NCI-H1048 (cell line): ENCODE measurements at places on chromosomes 5 and 9.
A peak's percentile ranks its signal among the peaks of the same experiment; 100 is the strongest.

DNA sequence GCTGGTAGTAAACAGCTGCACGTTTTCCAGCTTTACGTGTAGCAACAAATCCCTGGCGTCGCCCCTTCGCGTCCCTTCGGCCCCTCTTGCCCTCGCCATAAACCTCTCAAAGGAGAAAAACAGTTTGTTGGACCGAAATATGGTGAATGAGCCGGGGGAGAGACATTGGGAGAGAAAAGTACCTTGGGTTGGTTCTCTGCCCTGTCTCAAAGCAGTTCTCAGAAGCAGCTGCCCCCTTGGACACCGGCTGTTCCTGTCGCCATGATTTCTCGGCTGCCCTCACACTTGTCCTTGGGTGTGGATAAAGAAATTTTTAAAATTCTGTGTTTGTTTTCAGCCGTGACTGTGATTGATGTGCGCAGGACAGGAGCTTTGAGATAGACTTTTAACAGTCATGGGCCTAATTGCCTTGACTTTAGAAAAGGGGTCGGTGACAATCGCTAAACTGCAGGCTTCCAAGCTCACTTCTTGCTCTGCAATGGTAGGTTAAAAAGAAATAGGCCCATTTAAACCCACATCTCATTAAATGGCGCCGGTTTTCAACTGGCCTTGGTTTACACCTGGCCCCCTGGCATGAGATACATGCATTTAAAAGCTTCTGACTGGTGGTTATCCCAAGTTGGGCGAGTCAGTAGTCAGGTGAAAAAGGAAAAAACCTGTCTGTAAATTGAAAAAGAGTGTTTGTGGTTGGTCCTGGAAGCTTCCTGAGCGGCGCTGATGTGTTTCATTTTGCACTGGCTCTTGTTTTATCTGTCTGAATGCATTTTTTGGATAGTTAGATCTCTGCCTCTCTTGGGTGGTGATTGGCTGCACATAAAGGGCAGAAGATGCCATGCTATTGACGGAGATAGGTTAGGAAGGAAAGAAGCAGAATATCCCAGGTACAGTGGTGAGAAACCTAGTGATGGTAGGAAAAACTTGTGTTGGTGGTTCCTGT lies 983 bp downstream of the RCL1 start:
- no peak for DNase-seq

- DNase-seq, result no peak
Measured at GRCh38 chr5:140967226-140967893, 1.1 kb downstream of the PCDHAC2 start.

DNA sequence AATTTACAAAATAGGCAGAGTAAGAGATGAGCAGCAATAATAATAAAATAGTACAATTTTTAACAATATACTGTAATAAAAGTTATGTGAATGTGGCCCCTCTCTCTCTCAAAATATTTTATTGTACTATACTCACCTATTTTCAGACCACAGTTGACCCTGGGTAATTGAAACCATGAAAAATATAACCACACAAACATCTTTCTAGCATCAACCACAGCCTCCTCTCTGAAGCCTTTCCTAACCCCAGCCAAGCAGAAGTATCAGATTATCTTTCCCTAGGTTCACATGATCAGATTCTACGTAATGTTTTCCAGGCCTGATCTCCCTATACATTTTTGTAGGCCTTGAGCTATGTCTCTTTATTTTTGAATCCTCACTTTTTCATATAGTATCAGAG lies 35.2 kb downstream of the DNAH5 start:
- DNase-seq, result no peak

GRCh38 chr5:176944268-176944667 lies 45.1 kb upstream of the HK3 start:
- no peak for DNase-seq

DNA sequence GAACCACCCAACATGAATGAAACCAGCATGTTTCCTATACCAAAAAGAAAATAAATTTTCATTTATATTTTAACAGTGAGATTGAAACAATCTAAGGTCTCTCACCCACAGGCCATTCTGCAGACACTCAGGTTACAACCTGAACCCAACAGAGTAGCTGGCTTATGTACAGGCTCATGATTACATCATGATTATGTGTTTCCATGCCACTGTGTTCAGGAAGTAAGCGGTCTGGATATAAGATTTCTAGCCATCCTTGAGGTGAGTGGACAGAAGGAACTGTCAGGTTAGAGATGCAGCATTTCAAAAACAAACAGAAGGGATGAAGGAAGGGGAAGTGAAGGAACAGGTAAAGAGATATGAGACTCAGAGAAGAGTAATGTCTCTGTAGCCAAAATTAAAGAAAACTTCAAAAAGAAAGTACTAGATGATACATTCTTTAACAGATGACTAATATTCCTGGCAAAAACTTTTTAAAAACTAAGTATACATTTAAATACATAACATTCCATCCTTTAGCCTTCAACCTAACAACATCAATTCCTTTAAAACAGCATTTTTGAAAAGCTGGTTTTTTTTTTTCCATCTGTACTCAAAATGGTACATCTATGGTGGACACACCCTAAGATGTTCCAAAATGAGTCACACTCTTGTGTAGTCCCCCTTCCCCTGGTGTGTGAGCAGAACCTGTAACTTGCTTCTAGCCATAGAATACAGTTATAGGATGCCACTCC lies 119.8 kb downstream of the LPAR1 start:
- no peak for DNase-seq

DNA sequence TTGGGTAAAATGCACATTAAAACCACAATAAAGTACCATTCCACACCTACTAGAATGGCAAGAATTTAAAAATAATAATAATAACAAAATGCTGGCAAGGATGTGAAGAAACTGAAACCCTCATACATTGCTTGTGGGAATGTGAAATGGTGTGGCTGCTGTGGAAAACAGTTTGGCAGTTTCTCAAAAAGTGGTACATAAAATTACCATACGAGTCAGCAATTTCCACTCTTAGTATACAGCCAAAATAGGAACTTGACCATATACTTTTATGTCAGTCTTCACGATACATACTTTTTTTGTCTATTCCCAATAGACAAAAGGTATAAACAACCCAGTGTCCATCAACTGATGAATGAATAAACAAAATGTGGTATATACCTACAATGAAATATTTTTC lies 15.6 kb downstream of the FKBP15 start:
- DNase-seq, result no peak

DNA sequence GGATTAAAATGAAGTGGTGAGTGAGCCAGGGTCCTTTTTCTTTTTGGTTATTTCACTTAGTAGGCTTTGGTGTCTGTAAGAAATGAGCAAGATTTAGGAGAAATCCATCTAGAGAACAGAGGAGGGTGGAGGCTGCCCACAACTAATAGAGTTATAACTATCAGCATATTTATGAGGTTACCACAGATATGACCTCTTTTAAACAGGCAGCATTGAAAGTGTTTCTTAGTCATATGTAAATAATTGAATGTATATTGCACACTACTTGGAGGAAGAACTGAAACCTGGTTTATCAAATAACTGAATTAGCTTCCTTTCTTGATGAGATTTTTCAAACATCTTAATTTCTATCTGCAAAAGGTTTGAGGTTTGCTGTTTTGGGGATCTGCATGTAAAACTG lies 483.1 kb upstream of the PIK3R1 start:
- no peak for DNase-seq

- no peak for DNase-seq
Measured at GRCh38 chr5:440401-441201, 2.4 kb upstream of the EXOC3 start.

GRCh38 chr5:163712011-163712410 lies 206.6 kb downstream of the MAT2B start:
- no peak for DNase-seq

- DNase-seq, result no peak
Measured at GRCh38 chr9:9319007-9319406, 1293.8 kb downstream of the PTPRD start.

DNA sequence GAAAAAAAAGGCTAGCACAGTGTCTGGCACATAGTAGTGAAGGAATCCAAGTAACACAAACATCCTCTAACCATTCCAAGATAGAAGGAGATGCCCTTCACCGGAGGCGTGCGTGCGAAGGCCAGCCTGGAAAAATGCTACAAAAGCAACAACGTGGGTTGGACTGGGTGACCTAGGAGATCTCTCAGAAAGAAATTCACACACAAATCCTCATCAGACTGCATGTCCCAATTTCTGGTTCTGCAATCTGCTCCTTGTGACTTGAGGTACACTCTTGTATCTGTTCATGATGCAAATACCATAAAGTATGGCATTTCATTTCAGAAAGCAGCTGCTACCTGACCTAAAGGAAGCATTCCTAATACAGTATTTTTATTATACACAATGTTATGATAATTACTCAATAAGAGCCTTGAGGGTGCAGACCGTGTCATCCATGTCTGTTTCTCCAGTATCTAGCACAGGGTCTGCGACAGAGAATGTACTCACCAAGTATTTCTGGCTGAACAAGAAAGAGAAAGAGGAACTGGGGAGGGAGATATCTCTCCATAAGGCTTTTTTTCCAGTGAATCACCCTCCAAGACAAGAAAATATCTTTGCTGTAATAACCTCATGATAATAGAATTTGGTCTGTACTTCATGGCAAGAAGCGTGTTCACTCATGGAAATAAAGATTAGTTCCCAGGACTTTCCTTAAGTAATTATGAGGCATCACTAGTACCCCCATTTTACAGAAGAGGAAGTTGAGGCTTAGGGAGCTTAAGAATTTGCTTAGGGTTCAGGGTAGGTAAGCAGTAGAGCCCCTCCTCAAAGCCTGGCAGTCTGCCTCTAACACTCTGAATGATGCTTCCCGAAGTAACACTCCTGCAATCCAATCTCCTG lies 138.3 kb downstream of the CDK5RAP2 start:
- DNase-seq, result no peak

- no peak for DNase-seq
Measured at GRCh38 chr5:64666078-64666477, 24.2 kb upstream of the SHISAL2B start.

GRCh38 chr9:35727676-35728040 lies 4.3 kb downstream of the TLN1 start:
- no peak for DNase-seq

GRCh38 chr9:17824191-17824590 lies 245.3 kb downstream of the SH3GL2 start:
- no peak for DNase-seq

DNA sequence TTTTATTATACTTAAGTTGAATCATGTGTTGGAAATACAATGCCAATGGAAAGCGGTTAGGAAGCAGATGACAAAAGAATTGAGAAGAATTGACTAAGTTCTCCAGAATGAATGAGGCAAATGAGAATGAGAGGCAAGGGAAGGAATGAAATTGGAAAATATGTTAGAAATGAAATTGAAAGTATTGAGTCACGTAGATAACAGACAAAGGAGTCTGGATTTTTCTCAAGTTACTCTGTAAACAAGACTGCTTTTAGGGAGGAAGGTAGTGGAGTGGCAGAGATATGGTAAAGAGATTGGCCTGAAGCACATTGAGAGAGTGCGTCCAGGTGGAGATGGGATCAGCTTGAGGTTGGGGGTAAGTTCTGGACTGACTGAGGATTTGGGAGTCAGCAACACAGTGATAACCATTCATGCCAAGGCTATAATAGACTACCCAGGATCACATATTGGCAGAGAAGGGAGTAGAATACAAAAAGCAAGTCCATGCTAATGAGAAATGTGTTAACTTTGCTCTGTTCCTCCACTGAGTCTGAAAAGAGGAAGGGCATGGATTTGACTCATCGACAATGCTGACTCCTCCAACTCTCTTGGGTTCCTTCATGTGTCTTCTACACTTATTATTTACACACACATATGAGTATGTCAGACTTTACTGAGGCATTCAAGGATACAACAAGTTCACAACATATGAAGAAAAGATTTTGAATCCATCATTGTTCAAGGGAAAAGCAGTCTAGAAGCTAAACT lies 814.2 kb upstream of the ZNF608 start:
- no peak for DNase-seq

DNA sequence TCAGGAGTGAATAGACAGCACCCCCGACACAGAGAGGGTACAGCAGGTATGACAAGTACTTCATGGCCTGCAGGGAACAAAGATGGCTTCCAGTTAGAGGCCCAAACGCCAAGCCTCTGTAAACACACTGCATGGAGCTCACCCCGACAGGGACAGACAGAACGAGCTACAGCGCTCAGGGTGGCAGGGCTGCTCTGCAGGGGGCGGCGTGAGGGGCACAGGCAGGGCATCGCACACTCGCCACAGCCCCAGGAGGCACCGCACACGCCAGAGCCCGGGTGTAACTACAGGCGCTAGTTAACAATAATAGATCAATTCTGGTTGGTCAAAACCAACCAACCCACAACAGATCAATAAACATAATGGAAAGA lies 21.1 kb downstream of the CLPTM1L start:
- no peak for DNase-seq

DNA sequence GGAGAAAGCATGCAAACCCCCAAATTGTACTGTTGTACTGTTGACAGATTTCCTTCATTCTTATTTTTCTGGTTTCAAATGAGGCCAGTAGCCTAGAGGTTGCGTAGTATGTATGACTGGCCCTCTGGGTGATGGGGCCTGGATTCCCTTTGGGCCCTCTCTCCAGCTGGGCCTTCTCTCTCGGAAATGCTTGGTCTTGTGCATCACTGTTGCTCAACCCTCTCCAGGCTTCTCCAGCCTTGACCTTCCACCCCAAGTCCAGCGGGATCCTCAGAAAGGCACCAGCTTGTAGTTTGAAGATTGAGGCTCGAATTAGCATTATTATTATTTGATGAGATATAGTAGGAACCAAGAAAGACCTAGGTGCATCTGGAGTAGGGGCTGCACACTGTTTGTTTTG lies 87.0 kb downstream of the ANGPTL2 start:
- no peak for DNase-seq

DNA sequence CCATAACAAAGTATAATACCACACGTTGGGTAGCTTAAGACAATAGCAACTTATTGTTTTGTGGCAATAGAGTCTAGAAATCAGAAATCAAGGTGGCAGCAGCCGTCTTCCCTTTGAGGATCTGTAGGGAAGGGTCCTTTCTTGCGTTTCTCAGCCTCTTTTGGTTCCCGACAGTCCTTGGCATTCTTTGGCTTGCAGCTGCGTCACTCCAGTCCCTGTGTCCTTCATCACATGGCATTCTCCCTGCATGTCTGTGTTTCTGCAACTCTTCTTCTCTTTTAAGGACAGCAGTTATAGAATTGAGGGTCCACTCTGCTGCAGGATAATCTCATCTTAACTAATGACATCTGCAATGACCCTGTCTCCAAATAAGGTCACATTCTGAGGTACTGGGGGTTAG lies 140.1 kb downstream of the FBXL7 start:
- DNase-seq, result no peak

DNA sequence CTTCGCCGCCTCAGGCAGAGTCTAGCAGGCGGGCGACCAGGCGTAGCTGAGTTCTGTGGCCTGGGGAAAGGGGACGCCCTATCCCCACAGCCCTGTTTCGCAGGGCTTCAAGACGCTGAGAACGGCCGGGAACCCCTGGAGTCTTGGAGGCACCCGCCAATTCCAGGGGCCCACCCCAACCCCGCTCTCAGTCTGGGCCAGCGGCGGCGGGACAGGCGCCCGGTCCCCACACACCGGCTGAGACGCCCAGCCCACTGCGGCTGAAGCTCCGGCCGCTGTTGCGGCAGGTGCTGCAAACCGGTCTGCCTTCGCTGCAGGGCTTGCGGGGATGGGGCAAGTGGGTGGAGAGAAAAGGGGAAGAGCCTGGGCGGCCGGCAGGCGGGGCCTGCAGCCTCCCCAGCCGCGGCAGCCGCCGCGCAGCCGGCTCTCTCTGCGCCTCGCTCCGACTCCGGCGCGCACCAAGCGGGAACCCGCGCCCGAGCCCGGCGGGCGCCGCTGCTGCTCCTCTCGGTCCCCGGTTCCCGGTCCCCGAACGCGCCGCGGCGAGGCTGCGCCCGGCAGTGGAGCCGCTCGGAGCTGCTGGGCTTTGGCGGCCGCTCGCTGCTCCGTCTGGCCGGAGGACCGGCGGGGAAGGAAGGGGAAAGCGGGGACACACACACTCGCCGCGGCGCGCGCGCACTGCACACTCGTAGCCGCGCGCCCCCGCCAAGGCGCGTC lies at the start of gene PIP5K1B:
Gene PIP5K1B (plus strand): TSS at position 427 of the 717 bp plus-strand sequence. CDS start 117,375 bp downstream, outside the sequence.
- DNase-seq, result peak; percentile 65
